ENCODE measurements at places on chromosomes 4 and X. TPM values are rescaled to one million over a fixed set of nuclear protein-coding genes. Genes with fewer than 3 reads are reported as not detected.

GAB3 gene
- 0.94 TPM for total RNA-seq

ETDB gene
- not detected for total RNA-seq

NALF2 gene
- 3.4 TPM for total RNA-seq

TASL gene
- 0.31 TPM for total RNA-seq

CCDC158 gene
- 6.9 TPM for total RNA-seq

GABRE gene
- 3.1 TPM for total RNA-seq

CSAG2 gene
- total RNA-seq = not detected

NOX1 gene
- total RNA-seq = not detected

CPZ gene
- 0.31 TPM for total RNA-seq

COL4A5 gene
- 30.4 TPM for total RNA-seq

MTMR8 gene
- 6.9 TPM for total RNA-seq

NAP1L2 gene
- 19.7 TPM for total RNA-seq

GPM6B gene
- total RNA-seq = 362 TPM

FGF2 gene
- total RNA-seq = 8.1 TPM

MAGEA2B gene
- not detected for total RNA-seq

NDP gene
- 16.0 TPM for total RNA-seq

SRPX gene
- 0.31 TPM for total RNA-seq

RNF128 gene
- total RNA-seq = 1.3 TPM
